ENCODE measurements at places on chromosomes 13 and 19.

DNA sequence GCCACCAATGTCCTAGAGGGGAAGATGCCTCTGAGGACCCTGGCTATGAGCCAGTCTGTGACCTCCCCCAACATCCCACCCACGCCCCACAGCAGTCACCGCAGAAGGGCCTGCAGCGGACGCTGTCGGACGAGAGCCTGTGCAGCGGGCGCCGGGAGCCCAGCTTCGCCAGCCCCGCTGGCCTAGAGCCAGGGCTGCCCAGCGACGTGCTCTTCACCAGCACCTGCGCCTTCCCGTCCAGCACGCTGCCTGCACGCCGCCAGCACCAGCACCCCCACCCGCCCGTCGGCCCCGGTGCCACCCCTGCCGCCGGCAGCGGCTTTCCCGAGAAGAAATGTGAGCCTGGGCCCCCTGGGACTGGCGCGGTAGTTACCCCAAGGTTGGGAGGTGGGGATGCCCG, 30.6 kb downstream of the DPF1 start:
- no peak for DNase-seq

GRCh38 chr19:19232261-19232721, 20.5 kb downstream of the NCAN start:
- DNase-seq, result peak; percentile 39

GRCh38 chr13:41673640-41674039, 216.3 kb downstream of the RGCC start:
- peak; percentile 65 for DNase-seq

DNA sequence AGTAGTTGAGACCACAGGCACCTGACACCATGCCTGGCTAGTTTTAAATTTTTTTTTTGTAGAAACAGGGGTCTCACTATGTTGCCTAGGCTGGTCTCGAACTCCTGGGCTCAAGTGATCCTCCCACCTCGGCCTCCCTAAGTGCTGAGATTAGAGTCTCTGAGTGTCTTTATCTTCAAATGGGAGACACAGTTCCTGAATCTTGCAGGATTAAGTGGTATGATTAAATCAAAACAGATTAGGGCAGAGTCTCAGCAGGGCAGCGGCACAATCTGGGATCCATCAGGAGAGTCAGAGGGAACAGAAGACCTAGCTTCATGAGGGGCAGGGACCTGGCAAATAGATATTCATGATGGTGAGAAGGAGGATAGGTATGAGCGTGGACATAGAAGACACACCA, 953 bp downstream of the RLN3 start:
- no peak for DNase-seq

GRCh38 chr13:27789495-27790303, 2.6 kb upstream of the GSX1 start:
- no peak for DNase-seq

GRCh38 chr13:48873081-48873480, 102.6 kb upstream of the FNDC3A start:
- no peak for DNase-seq

DNA sequence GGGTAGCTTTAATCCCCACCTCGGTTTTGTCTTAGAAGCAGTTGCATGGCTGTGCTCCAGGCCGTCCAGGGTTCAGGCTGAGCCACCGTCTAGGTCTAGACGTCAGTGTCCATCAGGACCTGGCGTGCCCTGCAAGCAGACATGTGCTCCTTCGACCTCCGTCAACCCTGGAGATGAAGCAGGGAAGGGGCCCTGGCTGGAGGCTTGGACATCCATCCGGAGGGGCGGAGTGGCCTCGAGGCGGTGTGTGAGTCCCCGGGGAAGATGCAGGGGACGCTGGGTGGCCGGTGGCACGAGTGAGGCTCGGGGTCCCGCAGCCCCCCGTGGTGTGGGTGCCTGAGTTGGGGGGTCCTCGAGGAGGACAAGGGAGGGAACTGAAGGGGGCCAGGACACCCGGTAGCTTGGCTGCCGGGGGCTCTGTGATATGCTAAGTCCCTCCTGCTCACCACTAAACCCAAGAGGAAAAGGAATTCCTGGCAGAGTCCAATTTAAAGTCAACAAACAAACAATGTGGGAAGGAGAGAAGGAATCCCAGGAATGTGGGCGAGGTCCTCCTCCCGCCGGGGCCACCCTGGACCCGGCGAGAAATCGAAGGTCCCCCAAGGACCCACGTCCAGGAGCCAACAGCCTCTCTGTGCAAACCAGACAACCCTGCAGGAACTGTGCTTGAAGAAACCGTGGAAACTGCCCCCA, 14.9 kb upstream of the PTBP1 start:
- DNase-seq, result no peak

GRCh38 chr19:15107061-15108010, at the start of gene SYDE1:
SYDE1 (plus strand) TSS chr19:15107401; CDS start chr19:15107434, 33 bp downstream.
- peak; percentile 82 for DNase-seq

- no peak for DNase-seq
Measured at GRCh38 chr19:21110183-21110582, 28.2 kb downstream of the ZNF714 start.

DNA sequence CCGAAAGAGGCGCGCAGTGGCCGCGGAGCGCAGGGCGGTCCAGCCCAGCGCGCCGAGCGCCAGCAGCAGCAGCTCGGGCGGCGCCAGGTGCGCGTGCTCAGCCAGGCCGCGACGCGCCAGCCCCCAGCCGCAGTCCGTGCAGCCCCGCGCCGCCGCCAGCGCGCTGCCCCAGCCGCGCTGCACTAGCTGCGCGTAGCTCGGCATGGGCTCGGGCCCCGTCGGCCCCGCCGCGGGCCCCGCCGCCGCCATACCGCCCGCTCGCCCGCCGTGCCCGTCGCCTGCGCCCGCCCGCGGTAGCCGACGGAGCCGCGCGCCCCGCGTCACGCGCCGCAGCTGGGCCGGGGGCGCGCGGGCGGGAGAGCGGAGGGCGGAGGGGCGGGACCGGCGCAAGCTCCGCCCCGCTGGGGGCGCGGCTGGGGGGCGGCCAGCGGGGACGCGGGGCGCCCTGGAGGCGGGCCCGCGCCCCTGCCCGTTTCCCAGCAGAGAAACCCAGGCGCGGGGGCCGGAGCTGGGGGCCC, at the start of gene CERS1:
Gene CERS1, minus strand, starts transcription at position 335 of the 518 bp plus-strand sequence. Its CDS starts 86 bp downstream, at position 249.
- no peak for DNase-seq

DNA sequence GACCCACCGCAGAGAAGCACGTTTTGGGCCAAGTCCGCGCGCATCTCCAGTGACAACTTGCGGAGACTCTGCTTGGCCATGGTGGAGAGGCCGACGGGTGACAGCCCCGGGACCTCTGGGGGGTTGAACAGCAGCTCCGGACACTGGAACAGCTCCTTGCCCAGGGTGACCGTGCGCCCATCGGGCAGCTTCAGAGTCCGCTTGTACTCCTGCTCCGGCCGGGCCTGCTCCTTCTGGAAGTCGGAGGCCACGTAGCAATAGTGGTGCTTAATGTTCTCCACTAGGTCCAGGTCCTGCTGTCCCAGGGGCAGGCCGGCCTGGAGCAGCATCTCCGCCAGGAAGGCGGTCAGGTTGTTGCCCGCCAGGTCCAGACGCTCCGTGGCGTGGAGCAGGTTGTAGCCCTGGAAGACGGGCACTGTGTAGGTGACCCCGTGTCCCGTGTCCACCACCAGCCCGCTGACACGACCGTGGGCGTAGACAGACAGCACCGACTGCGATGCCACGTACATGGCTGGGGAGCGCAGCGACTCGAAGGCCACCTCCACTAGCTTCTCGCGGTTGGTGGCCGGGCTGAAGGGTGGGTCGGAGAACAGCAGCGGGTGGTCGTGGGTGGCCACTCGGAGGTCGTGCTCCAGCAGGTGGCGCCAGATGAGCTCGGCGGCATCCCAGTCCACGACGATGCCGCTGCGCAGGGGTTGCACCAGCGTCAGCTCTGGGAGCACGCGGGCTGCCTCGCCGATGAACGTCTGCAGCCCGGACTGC, 743 bp downstream of the ACTL9 start:
- no peak for DNase-seq

DNA sequence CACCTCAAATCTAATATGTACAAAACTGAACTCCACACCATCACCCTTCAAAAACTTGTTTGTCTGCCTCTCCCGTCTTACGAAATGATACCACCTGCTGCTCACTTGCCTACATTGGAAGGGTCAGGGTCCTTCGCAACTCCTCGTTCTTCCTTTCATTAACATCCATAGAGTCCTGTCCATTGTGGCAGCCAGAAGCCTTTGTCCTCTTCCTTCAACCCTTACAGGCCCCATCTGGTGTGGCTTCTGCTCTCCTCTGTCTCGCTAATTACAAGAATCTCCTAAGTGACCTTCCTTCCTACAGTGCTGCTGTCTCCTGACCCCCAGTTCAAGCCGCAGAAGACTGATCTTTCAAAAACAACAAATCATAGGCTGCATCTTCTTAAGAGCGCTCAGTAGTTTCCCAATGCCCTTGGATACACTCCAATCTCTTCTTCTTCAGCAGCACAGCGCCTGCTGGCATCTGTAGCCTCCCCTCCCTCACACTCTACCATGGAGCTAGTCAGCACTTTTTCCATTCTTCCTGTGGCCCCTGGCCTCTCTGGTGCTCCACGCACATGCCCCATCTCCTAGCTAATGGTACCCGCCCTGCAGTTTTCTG, 382.7 kb downstream of the LIG4 start:
- DNase-seq, result no peak

DNA sequence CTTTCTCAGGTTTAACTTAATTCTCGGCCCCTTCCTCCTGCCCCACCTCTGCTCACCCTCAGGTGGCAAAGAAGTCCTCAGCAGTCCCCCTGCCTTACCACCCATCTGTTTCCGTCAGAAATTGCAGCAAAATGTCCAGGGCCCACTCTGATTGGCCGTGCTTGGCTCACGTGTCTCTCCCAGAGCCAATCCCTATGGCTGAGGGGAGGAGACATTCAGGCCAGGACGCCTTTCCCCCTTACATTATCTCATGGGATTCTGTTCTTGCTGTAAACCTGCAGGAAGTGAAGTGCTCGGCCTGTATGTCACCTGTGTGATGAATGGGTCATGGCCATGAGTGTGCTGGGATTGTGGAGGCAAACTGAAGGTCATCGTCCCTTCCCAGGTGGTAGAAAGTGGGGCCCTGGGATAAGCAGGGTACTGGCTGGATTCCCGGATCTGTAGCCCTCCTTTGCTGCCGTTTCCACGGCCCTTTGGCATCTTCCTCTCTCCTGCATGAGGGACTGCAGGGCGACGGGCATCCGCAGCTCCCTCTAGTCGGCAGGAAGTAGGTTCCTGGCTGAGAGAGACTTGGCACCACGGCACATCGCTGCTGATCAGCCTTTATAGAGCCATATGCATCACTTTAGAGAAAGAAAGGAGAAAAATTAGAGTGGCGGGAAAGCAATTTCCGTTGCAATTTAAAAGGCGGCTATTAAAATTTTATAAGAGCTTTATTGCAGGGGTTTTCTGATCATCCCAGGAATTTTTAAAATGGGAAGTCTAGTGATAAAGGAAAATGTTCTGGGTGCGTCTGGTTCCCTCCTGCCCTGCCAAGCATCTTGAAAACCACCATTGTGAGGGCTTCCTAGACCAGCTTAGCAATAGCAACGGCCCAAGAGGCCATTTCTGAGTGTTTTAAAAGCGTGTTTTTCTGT, 118.2 kb downstream of the SIPA1L3 start:
- DNase-seq, result no peak

DNA sequence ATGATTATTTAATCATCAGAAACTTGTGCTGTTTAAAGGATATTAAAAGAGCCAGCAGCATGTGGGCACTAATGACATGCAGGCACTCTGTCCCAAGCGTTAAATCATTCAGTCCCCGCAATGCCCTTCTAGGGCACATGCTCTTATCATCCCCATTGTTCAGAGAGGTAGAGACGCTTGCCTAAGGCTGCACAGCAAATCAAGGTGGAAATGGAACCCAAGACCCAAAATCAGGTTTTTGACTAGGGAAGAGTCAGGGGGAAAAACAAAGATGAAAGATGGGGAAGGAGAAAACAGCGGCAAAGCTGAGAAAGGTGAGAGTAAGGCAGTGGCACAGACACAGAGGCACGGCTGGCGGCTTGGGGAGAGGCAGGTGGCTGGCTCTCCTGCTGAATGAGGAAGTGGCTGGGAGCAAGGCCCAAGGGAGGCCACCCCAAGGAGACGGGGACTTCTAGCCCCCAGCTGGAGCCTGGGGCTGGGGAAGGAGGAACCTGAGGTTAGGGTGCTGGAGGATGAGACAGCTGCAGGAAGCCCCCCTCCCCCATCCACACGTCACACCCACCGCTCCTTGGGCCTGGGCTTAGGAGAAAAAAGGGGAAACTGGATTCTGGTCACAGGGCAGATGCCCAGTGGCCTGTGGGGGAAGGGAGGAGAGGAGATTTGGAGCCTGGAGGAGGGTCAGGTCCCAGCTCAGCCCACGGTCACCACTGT, 1.0 kb upstream of the TYROBP start:
- DNase-seq, result peak; percentile 86

GRCh38 chr13:35163674-35164073, 221.6 kb downstream of the NBEA start:
- DNase-seq, result no peak

- no peak for DNase-seq
Measured at GRCh38 chr13:106357198-106357597, 178.3 kb downstream of the EFNB2 start.

- no peak for DNase-seq
Measured at GRCh38 chr19:44884566-44884965, 6.5 kb upstream of the TOMM40 start.

GRCh38 chr13:113860051-113860664, 3.7 kb downstream of the GAS6 start:
- peak; percentile 11 for DNase-seq

DNA sequence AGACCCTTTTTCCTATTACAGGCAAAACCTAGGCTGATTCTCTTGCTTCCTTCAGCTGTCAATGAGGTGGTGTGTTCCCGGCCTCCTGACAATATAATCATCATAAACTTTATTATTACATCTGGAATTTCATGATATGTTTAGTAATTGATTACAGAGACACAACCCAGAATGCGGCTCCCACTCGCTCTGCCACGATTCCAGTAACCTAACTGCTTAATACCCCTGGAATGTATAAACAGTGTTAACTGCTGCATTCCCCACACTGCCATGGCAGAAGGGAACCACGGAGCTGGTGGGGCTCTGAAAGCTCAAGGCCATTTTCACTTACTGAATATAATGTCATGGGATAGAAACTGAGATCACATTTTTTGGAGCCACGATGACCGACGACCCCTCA, 17.1 kb downstream of the TSHZ3 start:
- DNase-seq, result no peak

GRCh38 chr13:59326717-59327116, 837.0 kb downstream of the DIAPH3 start:
- no peak for DNase-seq

- no peak for DNase-seq
Measured at GRCh38 chr19:40619333-40620160, 18.4 kb downstream of the LTBP4 start.

- no peak for DNase-seq
Measured at GRCh38 chr13:35600137-35600536, 123.6 kb upstream of the MAB21L1 start.

- no peak for DNase-seq
Measured at GRCh38 chr13:23805821-23806220, 83.4 kb downstream of the MIPEP start.

GRCh38 chr19:13098277-13099072, 4.2 kb downstream of the LYL1 start:
- DNase-seq, result peak; percentile 83

- DNase-seq, result peak; percentile 33
Measured at GRCh38 chr19:40147693-40148347, 43.4 kb upstream of the MAP3K10 start.

GRCh38 chr19:21046489-21046888, 26.0 kb downstream of the ZNF430 start:
- DNase-seq, result no peak

GRCh38 chr13:99354371-99354951, 47.3 kb upstream of the GPR183 start:
- DNase-seq, result no peak

- no peak for DNase-seq
Measured at GRCh38 chr13:40613914-40614313, 52.5 kb downstream of the FOXO1 start.
